IPS DF 6.9 (cell line): ENCODE measurements at places on chromosomes 3 and 15.

DNA sequence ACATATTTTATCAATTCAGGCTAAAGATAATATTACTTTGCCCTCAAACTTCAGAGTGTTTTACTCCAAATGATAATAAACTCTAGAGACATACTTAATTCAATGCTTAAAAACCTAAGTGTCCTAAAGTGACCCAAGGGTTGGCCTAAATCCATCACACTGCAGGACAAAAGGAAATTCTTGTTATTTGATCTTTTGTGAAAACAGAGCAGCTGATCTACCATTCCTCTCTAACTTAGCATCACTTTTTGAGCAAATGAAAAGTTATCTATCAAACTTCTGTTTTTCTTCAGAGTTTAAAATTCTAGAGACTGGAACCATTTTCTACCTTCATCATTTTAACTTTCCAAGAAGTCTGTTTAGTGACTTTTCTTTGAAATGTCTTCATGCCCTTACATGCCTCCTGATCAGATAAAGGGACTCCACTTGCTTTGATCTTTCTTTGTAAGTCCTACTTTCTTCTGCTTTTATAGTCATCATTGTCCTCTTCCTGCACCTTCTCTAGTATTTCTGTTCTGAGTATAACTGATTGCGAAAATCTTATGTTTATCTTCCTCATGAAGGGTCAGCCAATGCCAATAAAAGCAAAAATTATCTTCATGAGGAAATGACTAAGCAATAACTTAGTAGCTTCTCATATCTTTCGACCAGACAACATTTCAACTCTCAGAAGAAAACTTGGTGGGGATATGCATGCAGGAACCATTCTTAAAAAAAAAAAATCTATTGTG, 378.7 kb upstream of the TGFBR2 start:
- no peaks in the 10 kb centered on the region; the same call in 1 of the 2 replicates for H3K4me1 ChIP-seq
- no peaks in the 10 kb centered on the region for H3K36me3 ChIP-seq
- no peak overlapping the region for H3K4me3 ChIP-seq
- no peak overlapping the region for H3K27ac ChIP-seq
- no peaks in the 10 kb centered on the region for H3K27me3 ChIP-seq

DNA sequence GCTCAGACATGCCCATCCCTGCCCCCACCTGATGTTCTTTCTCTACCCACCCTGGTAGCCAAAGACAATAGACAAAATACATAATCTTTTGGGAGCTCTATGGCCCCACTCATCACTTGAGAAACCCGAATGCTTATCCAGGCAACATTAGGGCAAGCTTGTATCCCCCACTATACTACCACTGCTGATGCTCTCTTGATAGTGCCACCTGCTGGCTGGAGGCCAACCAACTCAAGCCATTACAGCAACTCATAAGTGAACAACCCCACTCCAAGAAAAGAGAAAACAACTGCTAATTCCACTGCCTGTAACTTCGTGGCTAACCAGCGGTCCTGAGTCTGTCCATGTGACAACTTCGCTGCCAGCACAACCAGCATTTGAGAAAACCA, 342.5 kb upstream of the TGFBR2 start:
- H3K27ac ChIP-seq: no peak overlapping the region
- H3K27me3 ChIP-seq: no peaks in the 10 kb centered on the region
- no peaks in the 10 kb centered on the region for H3K36me3 ChIP-seq
- H3K4me1 ChIP-seq: peaks cover 2% of the 10 kb centered on the region; the same call in 1 of the 2 replicates
- no peak for DNase-seq
- H3K4me3 ChIP-seq: no peak overlapping the region

- H3K27me3 ChIP-seq: no peaks in the 10 kb centered on the region
- no peaks in the 10 kb centered on the region; the same call in 1 of the 2 replicates for H3K4me1 ChIP-seq
- no peak for DNase-seq
- no peak overlapping the region for H3K27ac ChIP-seq
These were observed 40.4 kb downstream of the MUC20 start for GRCh38 chr3:195761123-195761566.

- H3K36me3 ChIP-seq: no peaks in the 10 kb centered on the region
- no peak overlapping the region for H3K4me3 ChIP-seq
- no peak overlapping the region for H3K27ac ChIP-seq
- no peaks in the 10 kb centered on the region for H3K27me3 ChIP-seq
These were observed 22.4 kb downstream of the LIPC start for GRCh38 chr15:58453931-58454793.

- no peak for DNase-seq
- no peaks in the 10 kb centered on the region for H3K4me1 ChIP-seq
- no peak overlapping the region for H3K4me3 ChIP-seq
- H3K36me3 ChIP-seq: no peaks in the 10 kb centered on the region
- no peaks in the 10 kb centered on the region for H3K27me3 ChIP-seq
These were observed 90.9 kb downstream of the SAMMSON start for GRCh38 chr3:70090322-70090913.

GRCh38 chr3:7709376-7710082, 792.1 kb upstream of the LMCD1 start:
- H3K36me3 ChIP-seq: no peaks in the 10 kb centered on the region
- no peaks in the 10 kb centered on the region for H3K4me1 ChIP-seq
- no peaks in the 10 kb centered on the region for H3K27me3 ChIP-seq
- H3K4me3 ChIP-seq: no peak overlapping the region
- H3K27ac ChIP-seq: no peak overlapping the region

GRCh38 chr15:100694381-100695021, 92.1 kb downstream of the ASB7 start:
- no peak overlapping the region for H3K27ac ChIP-seq
- no peaks in the 10 kb centered on the region for H3K27me3 ChIP-seq
- no peak for DNase-seq
- H3K4me3 ChIP-seq: no peak overlapping the region
- no peaks in the 10 kb centered on the region for H3K36me3 ChIP-seq
- H3K4me1 ChIP-seq: no peaks in the 10 kb centered on the region

- H3K36me3 ChIP-seq: no peaks in the 10 kb centered on the region
- H3K4me1 ChIP-seq: peaks cover 4% of the 10 kb centered on the region
- H3K27ac ChIP-seq: no peak overlapping the region
- DNase-seq: no peak
- H3K4me3 ChIP-seq: no peak overlapping the region
These were observed 151.4 kb downstream of the FBLN2 start for GRCh38 chr3:13700362-13700761.

DNA sequence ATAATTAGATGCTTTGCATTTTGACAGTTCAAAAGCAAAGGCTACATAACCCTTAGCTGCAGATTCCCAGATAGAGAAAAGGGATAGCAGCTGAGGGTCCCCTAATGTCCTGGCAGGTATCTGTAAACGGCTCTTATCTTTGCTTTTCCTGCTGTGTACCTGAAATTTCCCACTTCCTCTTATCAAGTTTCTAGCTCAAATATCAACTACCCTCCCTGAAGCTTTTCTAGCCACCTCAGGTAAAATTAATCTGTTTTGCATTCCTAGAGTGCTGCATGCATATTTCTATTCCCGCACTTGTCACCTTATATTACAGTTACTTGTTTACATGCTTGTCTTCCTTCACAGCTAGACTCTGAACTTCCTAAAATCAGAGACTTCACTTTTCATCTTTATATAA, 55.6 kb upstream of the STXBP5L start:
- H3K4me1 ChIP-seq: no peaks in the 10 kb centered on the region
- H3K27me3 ChIP-seq: no peaks in the 10 kb centered on the region
- H3K36me3 ChIP-seq: no peaks in the 10 kb centered on the region
- DNase-seq: no peak
- no peak overlapping the region for H3K4me3 ChIP-seq
- no peak overlapping the region for H3K27ac ChIP-seq

DNA sequence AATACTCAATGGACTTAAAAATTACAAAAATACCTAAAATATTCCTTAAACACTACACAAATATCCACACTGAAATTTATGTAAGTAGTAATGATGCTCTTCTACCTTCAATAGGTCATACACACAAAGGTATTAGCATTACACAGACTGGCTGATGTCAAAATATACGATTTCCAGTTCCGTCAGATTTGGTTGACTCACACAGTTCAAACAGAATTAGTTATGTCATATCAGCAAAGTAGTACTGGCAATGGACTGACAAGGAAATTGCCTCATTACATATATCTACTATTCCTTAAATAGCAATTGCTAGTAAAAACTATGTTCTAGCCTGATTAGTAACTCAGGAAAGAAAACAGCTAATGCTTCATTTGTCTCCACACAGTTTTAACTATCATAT, 70.8 kb downstream of the ADAM10 start:
- DNase-seq: no peak
- no peak overlapping the region for H3K27ac ChIP-seq
- H3K27me3 ChIP-seq: no peaks in the 10 kb centered on the region
- H3K4me1 ChIP-seq: no peaks in the 10 kb centered on the region
- no peaks in the 10 kb centered on the region for H3K36me3 ChIP-seq
- no peak overlapping the region for H3K4me3 ChIP-seq

- no peak overlapping the region for H3K27ac ChIP-seq
- 0 out of 2 replicates have a peak, but pooled peaks cover 2% of the 10 kb centered on the region for H3K4me1 ChIP-seq
- no peaks in the 10 kb centered on the region for H3K27me3 ChIP-seq
- H3K36me3 ChIP-seq: no peaks in the 10 kb centered on the region
These were observed 81.1 kb upstream of the MYZAP start for GRCh38 chr15:57510647-57511046.

DNA sequence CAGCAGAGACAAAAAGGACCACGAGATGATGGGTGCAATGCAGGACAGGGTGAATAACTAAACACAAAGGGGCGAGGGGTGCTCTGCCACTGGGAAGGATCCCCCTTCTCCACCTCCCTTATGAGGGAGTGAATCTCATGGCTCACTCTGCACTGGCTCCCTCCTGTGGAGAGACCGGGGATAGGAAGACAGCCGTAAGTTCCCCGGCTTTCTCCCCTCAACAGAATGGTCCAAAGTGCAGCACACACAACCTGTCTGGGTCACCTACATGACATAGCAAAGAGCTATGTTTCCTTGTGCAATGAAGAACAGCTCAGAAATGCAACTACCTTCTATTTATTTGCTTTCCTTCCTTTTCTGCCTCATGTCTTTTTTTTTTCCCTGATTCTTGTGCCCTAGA, 7.8 kb upstream of the ACSBG1 start:
- 0 out of 2 replicates have a peak, but pooled peaks cover 4% of the 10 kb centered on the region for H3K4me1 ChIP-seq
- DNase-seq: no peak
- H3K4me3 ChIP-seq: no peak overlapping the region
- no peaks in the 10 kb centered on the region for H3K36me3 ChIP-seq
- H3K27me3 ChIP-seq: no peaks in the 10 kb centered on the region
- H3K27ac ChIP-seq: no peak overlapping the region

- H3K4me1 ChIP-seq: no peaks in the 10 kb centered on the region
- H3K36me3 ChIP-seq: no peaks in the 10 kb centered on the region
- no peak overlapping the region for H3K4me3 ChIP-seq
- H3K27ac ChIP-seq: no peak overlapping the region
These were observed 96.2 kb downstream of the CORO2B start for GRCh38 chr15:68674975-68675374.

- H3K4me3 ChIP-seq: no peak overlapping the region
- no peaks in the 10 kb centered on the region for H3K4me1 ChIP-seq
- DNase-seq: no peak
- H3K36me3 ChIP-seq: no peaks in the 10 kb centered on the region
- no peak overlapping the region for H3K27ac ChIP-seq
- no peaks in the 10 kb centered on the region for H3K27me3 ChIP-seq
These were observed 7.9 kb downstream of the LYZL4 start for GRCh38 chr3:42402394-42403096.

GRCh38 chr3:122283796-122284445, 41.1 kb upstream of the CSTA start:
- H3K36me3 ChIP-seq: no peaks in the 10 kb centered on the region
- no peak overlapping the region for H3K4me3 ChIP-seq
- no peak for DNase-seq
- no peaks in the 10 kb centered on the region; the same call in 1 of the 2 replicates for H3K4me1 ChIP-seq

DNA sequence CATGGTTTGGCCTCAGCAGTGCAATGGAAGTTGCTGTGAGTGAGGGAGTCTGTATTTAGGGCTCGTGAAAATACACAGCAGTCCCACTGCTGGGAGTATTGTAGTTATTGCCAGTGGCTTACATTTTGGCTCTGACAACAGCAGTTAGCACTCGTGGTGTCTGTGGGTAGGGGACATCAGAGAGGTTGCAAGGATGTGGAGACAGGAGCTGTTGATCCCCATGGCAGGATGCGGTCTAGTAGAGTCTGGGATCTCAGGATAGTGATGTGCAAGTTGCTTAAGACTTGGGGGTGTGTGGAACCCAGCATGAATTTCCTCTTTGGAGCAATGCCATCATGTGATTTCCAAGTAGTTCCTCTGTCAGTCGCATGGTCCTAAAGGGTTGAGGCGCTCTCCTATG, 59.9 kb downstream of the GALK2 start:
- no peak overlapping the region for H3K27ac ChIP-seq
- H3K4me3 ChIP-seq: no peak overlapping the region
- H3K27me3 ChIP-seq: no peaks in the 10 kb centered on the region

DNA sequence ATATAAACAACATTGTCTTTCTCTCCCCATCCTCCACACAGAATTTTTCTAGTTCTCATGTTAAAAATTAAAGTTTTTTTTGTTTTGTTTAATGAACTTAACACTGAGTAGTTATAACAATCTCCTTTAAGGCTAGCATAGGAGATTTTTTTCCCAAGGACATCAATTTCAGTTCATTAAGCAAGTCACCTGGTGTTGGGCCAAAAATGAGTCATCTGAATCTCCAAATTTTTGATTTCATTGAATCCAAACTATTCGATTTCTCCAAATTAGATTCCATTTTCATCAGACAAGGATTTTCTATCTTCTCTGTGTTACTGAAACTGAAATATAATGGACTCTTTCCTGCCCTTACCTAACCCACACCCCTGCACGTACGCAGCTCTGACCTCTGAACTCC, 631.4 kb upstream of the MDFIC2 start:
- no peak overlapping the region for H3K27ac ChIP-seq
- no peak for DNase-seq
- no peaks in the 10 kb centered on the region for H3K27me3 ChIP-seq
- H3K4me3 ChIP-seq: no peak overlapping the region

DNA sequence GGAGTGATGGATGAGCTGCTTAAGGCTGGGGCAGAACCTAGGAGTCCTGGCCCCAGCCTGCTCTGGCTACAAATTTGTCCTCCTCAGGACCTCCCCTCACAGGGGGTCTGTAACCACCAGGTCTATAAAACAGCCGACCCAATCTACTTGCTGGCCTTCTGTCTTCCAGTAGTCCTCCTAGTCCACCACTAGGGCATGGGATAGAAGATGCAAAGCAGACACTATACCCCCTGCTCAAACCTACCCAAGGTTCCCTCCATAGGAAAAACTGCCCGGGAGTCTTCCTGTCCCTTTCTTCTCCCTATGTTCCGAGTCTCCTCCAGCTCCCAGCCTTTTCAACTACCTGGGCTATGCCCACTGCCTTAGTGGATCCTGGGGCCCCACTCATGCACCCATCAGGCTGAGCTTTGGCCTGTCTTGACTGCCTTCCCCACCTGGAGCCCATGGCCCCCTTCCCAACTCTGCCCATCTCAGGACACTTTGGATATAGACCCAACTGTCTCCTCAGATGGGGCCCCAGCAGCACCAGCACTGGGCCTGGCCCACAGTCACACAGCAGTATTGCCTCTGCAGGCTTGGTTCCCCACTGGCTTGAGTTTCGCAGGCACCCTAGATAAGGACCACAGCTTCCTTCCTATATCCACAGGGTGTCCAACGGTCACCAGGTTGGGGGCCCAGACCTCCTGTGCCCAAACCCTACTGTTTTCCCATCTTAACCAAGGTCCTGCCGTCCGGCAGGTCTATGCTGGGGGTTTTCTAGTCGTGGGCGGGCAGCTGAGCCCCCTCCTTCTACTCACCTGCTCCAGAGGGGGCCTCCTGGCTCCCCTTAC, 1.1 kb downstream of the HYAL3 start:
- H3K27me3 ChIP-seq: no peaks in the 10 kb centered on the region
- H3K4me3 ChIP-seq: peak overlapping the region; percentile 78; the same call in 1 of the 2 replicates
- no peaks in the 10 kb centered on the region for H3K4me1 ChIP-seq
